ENCODE measurements at places on chromosomes 2 and 18.

GRCh38 chr2:223943561-223944008 lies 1.6 kb downstream of the WDFY1 start:
- DNase-seq: no peak

DNA sequence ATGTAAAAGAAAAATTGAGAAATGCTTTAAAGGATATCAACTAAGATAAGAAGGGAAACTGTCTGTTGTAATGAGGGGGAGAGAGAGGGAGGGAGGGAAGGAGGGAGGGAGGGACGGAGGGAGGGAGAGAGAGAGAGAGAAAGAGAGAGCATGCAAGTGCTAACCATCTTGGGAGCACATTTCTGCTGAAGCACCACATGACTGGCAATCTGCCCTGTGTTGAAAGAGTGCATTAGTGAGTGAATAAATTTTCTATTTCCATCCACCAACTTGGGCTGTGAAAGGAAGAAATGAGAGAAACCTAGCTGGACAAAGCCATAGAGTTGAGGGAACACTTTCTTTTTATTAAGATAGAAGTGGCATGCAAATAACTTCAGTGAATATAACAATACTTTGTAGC lies 110.7 kb downstream of the TMX3 start:
- DNase-seq: no peak

DNA sequence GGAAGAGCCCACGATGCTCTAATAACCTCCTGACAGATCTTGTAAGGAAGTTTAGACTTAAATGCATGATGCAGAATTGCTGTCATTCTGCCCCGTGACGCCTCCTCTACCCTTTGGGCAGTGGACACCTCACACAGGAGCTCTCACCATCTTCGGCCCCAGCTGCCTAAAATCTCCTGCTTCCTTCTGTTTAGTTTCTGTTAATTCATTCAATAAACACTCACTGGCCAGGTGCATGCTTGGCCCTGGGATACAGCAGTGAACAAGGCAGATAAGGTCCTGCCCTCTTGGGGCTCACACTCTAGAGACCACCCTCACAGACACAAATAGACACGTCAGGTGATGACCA lies 81.1 kb downstream of the SEPTIN10 start:
- no peak for DNase-seq

DNA sequence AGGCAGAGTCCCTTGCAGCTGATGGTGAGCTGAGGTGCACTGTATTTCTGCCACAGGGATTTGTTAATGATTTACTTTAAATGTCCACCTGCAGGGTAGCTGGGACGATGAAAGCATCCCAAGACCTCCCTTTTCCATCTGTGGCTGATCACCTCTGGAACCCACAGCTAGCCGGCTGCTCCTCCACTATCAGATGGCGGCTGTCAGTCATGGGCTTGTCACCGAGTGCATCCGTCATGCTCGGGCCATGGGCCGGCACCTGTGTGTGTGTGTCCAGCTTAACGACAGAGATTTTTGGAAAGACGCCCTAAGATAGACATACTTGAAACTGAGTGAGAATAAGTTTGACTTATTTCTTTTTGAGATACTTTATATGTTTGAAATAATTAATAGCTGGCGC lies 235.2 kb downstream of the FAM210A start:
- no peak for DNase-seq

DNA sequence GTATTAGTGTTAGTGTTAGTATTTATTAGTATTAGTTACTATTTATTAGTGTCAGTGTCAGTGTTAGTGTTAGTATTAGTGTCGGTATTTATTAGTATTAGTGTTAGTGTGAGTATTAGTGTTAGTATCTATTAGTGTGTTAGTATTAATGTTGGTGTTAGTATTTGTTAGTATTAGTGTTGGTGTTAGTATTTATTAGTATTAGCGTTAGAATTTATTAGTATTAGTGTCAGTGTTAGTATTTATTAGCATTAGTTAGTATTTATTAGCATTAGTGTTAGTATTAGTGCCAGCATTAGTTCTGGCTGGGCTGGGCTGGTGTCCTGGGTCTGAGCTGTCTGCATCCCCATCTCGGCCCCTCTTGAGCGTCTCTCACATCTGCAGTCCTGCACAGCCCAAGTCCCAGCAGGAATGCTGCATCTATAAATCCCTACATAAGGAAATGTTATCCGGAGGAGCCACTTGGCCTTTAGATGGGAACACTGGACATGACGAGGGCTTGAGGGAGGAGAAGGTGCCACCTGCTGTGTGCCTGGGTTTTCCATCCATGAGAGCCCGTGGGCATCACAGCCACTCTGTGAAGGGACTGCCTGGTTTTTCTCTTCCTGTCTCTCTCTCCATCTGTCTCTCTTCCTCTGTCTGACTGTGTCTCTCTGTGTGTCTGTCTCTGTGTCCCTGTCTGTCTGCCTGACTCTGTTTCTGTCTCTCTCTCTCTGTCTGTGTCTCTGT lies 33.6 kb downstream of the TWIST2 start:
- peak; percentile 16 for DNase-seq

DNA sequence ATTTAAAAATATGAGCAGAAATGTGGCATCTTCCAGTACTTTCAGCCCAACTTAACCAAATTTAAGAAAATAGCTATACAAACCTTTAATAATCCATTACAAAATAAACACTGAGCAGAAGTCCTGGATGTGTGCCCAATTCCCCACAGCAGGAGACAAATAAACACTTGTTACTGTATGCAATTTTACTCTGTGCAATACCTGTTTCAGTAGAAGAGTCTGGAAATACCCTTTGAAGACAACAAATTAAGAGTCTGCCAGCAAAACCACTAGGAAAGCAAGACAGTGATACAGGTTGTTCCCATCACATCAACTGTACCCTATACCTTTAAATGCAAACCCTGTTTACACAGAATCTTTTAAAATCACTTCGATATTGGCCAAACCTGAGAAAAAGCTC lies 41.4 kb upstream of the RNU4ATAC start:
- no peak for DNase-seq

- no peak for DNase-seq
Observed at GRCh38 chr2:136482006-136482405, 283.3 kb upstream of the THSD7B start.

DNA sequence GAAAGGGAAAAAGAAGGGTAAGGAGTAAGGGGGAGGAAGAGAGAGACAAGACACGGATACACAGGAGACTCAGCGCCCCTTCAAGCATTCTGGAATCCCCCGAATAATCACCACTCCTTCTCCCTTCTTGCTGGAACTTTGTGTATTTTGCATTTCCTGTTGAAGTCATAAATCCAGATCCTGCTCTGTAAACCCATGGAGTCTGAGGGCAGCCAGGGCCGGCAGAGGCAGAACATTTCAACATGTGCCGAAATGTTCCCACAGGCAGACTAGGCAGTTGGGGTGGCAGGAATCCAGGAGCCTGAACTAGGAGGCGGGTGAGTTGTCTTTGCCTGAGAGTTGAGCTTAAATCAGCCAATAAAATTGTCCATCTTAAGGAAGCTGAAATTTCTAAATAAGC lies 193.1 kb downstream of the SH3RF3 start:
- no peak for DNase-seq

GRCh38 chr2:206392118-206392517 lies 51.2 kb upstream of the ADAM23 start:
- peak; percentile 68 for DNase-seq

GRCh38 chr2:9191041-9191481 lies 15.6 kb upstream of the ASAP2 start:
- DNase-seq: peak; percentile 28

DNA sequence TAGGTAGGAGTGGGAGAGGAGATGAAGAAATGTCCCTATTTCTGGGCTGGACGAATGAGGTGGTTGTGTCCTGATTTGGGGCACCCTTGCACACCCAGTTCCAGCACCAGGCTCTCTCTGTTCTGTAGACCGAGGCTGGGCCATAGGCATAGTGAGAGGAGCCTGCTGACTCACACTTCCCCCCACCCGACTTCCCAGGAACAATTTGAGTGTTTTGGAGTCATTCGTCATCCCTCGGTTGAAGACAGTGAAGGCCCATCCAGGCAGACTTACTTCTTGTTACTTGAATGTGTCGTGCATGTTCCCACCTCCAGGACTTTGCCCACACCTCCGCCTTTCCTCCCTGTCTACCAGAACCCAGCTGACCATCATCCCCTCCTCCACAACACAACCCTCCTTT lies 179.1 kb downstream of the HAUS1 start:
- no peak for DNase-seq

DNA sequence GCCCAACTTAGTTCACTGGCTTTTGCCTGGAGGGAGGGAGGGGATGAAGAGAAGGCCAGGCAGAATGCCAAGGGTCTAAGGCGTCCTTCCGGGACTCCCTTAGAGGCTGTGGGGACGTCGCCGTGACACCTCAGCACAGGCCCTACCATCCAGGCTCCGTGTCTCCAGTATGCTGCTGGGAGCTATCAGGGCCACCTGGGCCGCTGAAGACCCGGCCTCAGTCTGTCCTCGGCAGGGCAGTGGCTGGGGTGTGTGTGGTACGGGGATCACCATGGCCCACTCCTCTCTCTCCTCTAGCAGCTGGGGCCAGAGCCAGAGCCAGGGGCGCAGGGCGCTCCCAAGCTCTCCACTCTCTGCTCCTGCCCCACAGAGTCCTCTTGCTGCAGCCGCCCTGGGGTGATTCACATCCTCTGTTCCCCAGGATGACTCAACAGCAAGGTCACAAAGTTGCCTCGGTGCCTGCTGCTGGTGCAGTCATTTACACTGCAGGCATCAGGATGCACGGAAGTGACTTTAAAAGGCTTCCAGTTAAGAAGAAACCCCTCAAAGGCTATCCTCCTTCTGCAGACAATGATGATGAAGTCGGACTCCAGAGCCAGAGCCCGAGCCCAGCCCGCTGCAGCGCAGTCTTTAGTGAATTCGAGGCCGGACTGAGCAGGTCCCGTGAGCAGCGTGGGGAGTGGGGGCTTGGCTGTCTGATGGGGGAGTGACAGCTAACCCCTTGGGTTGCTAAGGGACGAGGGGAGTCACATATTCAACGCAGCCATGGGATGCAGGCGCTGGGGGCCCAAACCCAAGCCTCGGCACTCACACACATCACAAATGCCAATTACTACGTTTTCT lies 31.9 kb downstream of the SNORC start:
- DNase-seq: no peak

GRCh38 chr2:72745679-72746368 lies 80.0 kb downstream of the EXOC6B start:
- peak; percentile 84 for DNase-seq

GRCh38 chr2:9074930-9075329 lies 71.4 kb upstream of the MBOAT2 start:
- no peak for DNase-seq

GRCh38 chr2:28643911-28644334 lies 107.7 kb upstream of the PPP1CB start:
- peak; percentile 26 for DNase-seq

DNA sequence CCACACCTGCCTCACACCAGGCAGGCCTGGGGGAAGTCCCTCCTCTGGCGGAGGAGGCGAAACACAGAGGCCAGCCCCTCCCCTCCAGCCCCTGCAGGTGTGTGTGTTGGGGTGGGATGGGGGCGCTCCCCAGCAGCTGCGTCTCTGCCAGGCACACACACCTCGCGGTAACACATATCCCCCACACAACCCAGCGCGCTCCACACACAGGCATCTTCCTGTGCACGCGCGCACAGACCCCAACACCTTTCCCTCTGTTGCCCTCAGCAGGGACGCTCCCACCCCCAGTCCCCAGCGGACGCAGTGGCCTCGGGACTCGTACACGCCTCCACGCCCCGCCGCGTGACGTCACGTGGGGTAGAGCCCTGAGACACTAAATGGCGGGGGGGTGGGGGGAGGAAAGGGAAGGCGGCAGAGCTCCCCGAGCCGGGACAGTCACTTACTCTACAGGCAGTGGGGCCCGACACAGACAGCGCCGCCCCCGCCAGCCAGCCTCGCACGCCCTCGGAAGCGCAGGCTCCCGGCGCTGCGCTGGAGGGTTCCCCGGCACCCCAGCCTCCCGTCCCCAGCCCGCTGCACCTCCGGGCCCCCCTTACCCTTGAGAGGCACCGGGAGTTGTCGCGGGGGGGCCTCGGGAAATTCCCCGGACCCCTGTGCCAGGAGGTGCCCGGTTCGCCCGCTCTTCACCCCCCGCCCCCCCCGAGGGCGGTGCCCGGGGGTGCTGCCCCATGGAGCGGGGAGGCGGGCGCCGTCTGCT lies at the start of gene WNT10A:
TSS of gene WNT10A (plus strand) at position 751 of the 757 bp plus-strand sequence. CDS start 144 bp downstream, outside the sequence.
- no peak for DNase-seq
